Body of pancreas (tissue), 4 donors: ENCODE measurements at places on chromosomes 4 and X. TPM values are rescaled to one million over a fixed set of nuclear protein-coding genes. Genes with fewer than 3 reads are reported as not detected.

EGFL6 gene
- total RNA-seq: not detected

DNA sequence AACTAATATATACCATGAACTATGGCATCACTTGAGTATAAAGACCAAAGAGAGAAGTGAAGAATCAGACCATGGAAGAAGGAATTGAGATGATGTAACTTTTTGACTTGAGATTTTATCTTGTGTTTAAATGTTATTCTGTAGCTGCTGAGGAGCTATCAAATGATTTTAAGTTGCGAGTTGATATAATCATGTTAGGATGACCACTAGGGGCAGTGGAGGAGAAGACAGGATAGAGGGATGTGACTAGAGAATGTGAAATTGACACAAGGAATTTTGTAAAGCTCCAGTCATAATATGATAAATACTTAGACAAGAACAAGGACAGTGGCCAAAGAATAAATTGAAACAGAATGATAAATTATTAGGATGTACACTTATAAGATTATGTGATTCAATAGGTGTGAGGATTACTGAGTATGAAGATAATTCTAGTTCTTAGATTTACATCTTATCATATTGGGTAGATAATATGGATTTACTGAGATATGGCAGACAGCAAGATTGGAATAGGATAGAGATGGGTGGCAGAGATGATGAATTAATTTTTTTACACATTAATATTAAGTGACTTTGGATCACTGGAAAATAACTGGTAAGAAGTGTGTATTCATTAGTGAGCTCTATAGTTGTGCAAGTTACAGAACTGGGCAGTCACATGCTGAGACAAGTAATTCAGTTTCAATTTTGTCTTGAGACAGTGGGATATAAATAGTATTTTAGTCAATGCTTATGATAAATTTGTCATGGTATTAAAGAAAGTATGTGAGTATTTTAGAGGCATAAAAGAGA, 816.0 kb upstream of the PCDH10 start:
- no peak for DNase-seq

DNA sequence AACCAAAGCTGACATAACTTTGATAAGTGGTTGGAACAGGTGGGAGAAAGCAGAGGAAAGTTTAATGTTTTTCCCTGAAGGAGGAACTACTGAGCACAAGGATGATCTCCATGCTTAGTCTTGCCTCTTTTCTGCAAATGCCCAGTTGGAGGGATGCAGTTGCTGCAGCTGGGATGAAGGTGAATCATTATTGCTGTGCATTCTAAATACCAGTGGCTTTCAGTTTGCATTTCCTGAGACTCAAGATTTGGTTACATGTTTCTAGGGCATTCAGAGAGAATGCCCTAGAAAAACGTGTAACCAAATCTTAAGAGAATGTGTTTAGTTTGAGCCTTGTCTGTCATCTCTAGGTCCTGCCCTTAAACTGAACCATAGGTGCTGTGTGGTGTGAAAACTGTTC, 42.2 kb downstream of the METTL14 start:
- no peak for DNase-seq

MID1 gene
- total RNA-seq: 4.9 TPM

DNA sequence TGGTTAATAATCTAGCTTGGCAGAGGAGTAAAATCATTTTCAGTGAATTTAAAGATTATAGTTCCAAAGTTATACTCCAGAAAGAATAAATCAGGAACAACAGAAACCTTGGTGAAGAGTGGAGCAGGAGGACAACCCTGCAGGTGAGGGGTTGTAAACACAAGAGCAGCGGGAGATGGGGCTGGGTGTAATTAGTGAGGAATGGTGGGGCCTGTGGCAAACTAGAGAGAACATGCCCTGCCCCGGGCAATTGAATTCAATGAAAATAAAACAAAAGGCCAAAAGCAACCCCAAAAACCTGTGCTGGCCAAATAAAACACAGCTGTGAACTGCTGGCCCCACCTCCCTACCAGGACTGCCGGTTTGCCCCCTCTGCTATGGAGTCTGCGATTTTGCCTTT, 325.2 kb downstream of the NR3C2 start:
- DNase-seq: no peak

GRCh38 chr4:120056246-120056645, 10.4 kb downstream of the MAD2L1 start:
- no peak for DNase-seq

- no peak for DNase-seq
Observed at GRCh38 chr4:121272526-121272925, 108.3 kb downstream of the QRFPR start.

PABPC5 gene
- total RNA-seq: not detected

GRCh38 chr4:22553560-22553959, 37.7 kb upstream of the ADGRA3 start:
- no peak for DNase-seq

- DNase-seq: no peak
Observed at GRCh38 chr4:96293806-96294205, 453.9 kb downstream of the PDHA2 start.

- DNase-seq: no peak
Observed at GRCh38 chr4:105133976-105134375, 12.7 kb upstream of the TET2 start.

- no peak for DNase-seq
Observed at GRCh38 chr4:152735396-152735859, 44.1 kb downstream of the TIGD4 start.

DNA sequence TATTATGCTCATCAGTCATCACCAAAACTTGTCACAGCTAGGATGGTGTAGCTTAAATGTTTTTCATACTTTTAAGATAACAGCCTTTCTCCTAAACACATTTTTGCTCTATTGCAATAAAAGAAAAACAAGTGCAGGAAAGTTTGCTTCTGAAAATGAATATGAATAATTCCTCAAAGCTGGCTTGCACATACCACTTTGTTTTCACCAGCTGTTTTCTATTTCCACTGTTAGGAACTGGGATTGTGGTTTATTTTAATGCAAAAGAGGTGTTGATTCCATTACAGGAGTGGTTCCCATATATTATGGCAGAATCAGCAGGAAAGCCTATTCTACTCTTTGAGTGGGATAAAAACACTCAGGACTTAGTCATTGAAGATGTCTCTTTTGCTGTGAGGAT, 145.9 kb downstream of the PPA2 start:
- DNase-seq: no peak

DNA sequence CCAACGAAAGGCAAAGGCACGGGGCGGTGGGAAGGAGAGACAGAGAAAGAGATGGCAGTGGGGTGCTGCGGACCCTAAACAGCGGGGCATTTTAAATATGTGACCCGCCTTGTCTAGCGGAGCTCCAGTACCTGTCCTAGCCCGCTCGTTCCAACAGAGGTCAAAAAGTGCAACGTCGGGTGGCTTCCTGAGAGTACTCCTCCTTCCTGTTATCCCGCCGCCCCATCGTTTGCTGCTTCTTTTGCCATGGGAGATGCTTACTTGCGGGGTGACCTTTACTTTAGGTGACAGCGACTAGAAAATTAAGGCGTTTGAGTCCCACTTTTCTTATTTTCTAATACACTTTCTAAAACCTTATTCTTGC, 735 bp downstream of the NRK start:
- peak; percentile 5 for DNase-seq

MAGEE1 gene
- total RNA-seq: 2.3 TPM
